Prostate gland (tissue), 2 donors: ENCODE measurements at places on chromosomes 16 and 17. TPM values are rescaled to one million over a fixed set of nuclear protein-coding genes. Genes with fewer than 3 reads are reported as not detected.

DNA sequence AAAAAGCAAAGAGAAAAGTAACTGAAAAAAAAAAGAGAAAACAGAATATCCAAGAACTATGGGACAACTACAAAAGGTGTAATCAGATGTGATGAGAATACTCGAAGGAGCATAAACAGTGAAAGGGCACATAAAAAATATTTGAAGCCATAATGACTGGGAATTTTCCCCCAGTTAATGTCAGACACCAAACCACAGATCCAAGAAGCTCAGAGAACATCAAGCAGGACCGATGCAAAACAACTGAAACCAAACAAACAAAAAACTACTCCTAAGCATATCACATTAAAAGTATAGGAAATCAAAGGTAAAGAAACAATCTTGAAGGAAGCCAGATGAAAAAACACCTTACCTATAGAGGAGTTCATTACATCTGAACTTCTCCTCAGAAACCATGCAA is 27.6 kb upstream of the IRX5 start:
- no peaks in the 10 kb centered on the region for H3K27me3 ChIP-seq
- H3K4me1 ChIP-seq = no peaks in the 10 kb centered on the region

DNA sequence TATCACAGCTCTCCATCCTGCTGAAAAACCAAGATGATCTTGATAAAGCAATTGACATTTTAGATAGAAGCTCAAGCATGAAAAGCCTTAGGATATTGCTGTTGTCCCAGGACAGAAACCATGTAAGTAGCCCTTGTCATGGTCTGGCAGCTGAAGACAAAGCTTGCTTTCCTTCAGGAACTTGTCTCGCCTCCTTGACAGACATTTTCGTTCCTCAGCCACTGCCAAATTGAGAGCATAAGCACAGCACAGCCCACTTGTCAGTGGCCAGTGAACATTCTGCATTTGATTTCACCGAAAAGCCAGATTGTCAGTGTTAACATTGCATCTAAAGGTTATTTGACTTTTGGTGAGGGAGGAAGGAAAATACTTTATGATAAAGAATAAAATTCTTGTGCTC is 35.6 kb downstream of the MAP3K3 start:
- no peaks in the 10 kb centered on the region for H3K36me3 ChIP-seq
- H3K27me3 ChIP-seq = no peaks in the 10 kb centered on the region
- no peak overlapping the region for H3K4me3 ChIP-seq
- H3K27ac ChIP-seq = no peak overlapping the region

GRCh38 chr16:30027588-30028437 is 3.3 kb downstream of the TLCD3B start:
- H3K36me3 ChIP-seq = no peaks in the 10 kb centered on the region
- no peak for DNase-seq
- peaks cover 13% of the 10 kb centered on the region for H3K27me3 ChIP-seq

DNA sequence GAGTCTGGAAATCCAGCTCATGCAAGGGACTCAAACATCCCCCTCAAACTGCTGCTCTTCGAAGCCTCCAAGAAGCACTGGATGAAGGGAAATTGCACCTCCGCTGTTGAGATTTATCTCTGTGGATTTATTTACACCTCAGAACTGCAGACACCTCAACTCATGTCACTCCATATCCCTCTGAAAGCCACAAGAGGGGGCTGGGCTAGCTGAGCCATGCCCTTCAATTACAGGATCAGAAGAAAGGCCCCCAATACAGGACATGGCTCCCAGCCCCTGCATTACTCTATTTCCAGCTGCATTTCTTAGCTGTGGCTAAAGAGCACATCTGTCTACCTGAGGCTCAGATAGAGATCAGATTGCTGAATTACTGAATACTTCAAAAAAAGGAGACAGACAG is 103.1 kb upstream of the DYNLRB2 start:
- no peak overlapping the region for H3K4me3 ChIP-seq
- no peaks in the 10 kb centered on the region for H3K36me3 ChIP-seq
- no peaks in the 10 kb centered on the region for H3K4me1 ChIP-seq

DNA sequence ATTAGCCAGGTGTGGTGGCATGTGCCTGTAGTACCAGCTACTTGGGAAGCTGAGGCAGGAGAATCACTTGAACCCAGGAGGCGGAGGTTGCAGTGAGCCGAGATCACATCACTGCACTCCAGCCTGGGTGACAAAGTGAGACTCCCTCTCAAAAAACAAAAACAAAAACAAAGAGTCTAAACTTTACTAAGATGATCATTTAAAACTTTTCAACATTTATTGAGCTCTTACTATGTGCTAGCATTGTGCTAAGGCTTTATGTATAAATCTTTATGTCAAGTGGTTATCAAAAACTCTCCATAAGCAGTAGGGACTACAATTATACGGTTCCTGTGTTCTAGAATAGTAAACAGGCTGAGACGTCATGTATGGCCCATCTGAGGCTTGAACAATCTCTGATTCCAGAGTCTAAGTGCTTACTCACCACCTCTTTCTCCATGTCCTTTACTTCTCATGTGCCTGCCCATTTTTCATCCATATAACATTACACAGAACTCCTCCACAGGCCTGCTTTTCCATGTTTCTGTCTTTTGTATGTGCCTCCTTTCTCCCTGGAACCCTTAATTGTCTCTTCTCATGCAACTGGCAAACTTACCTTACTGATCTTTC is 66.7 kb downstream of the NUP88 start:
- no peaks in the 10 kb centered on the region for H3K4me1 ChIP-seq
- H3K27ac ChIP-seq = no peak overlapping the region
- no peaks in the 10 kb centered on the region for H3K27me3 ChIP-seq
- no peaks in the 10 kb centered on the region for H3K36me3 ChIP-seq
- no peak for DNase-seq

- H3K36me3 ChIP-seq = no peaks in the 10 kb centered on the region
- DNase-seq = peak; percentile 70
- peaks cover 6% of the 10 kb centered on the region for H3K4me1 ChIP-seq
Observed at GRCh38 chr17:82551779-82552457, 32.4 kb downstream of the FOXK2 start.

GRCh38 chr16:31451681-31452351 is 7.5 kb upstream of the ARMC5 start:
- no peak overlapping the region for H3K4me3 ChIP-seq
- peaks cover 14% of the 10 kb centered on the region for H3K4me1 ChIP-seq
- peak; percentile 65 for DNase-seq
- H3K36me3 ChIP-seq = no peaks in the 10 kb centered on the region

DNA sequence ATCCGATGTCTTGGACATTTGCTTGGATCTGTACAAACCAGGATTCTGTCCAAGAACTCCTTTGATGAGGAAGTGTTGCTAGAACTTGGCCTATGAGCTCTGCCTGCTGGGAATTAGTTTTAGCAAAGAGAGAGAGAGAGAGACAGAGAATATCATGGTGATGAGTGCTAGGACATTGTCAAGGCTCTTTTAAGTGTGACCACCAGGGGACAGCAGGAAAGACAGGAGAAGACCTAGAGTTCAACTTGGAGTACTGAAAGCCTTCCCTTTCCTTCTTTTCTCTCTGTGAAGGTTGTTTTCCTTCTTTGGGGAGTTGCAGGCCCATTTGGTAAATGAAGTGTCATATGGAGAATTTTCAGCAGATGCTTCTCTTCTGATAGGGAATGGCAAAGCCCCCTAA is 389.2 kb upstream of the HSBP1 start:
- H3K27me3 ChIP-seq = no peaks in the 10 kb centered on the region
- H3K4me3 ChIP-seq = no peak overlapping the region
- H3K36me3 ChIP-seq = no peaks in the 10 kb centered on the region
- H3K27ac ChIP-seq = no peak overlapping the region
- no peaks in the 10 kb centered on the region for H3K4me1 ChIP-seq

GRCh38 chr16:4160658-4161430 is 44.6 kb upstream of the ADCY9 start:
- no peak overlapping the region for H3K4me3 ChIP-seq
- no peaks in the 10 kb centered on the region for H3K4me1 ChIP-seq
- H3K27me3 ChIP-seq = no peaks in the 10 kb centered on the region
- H3K27ac ChIP-seq = no peak overlapping the region
- DNase-seq = no peak
- no peaks in the 10 kb centered on the region for H3K36me3 ChIP-seq

The AIPL1 gene
- not detected for total RNA-seq

DNA sequence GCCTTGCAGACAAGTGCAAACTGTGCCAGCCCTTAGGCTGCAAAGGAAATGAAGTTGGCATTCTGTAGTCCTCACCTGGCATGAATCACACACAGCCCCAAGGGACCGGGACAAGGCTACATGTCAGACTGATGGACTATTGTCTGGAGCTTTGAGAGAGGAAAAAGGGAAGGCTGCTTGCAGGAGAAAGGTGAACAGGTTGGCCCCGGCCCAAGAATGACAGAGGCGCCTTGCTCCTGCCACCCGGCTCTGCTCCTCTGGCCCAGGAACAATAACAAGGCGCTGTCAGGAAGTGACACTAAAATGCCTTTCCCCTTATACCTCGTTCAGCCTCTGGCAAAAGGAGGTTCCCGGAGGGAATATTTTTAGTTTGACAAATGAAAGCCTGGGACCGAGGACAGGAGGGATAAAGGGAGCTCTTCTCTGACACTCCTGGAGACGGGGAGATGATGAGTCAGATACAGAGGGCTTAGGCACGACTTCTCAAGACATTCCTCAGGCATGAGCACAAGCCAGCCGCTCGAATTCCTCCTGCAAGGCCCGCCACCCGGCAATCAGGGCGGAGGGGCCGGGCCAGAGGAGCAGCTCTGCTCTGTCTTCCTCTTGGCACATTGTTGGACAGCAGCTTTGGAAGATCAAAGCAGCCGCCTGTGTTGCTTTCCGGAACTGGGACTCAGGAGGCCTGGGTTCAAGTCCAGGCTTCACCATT is 105.8 kb downstream of the NOG start:
- H3K4me3 ChIP-seq = no peak overlapping the region
- H3K27me3 ChIP-seq = peaks cover 2% of the 10 kb centered on the region
- no peaks in the 10 kb centered on the region for H3K36me3 ChIP-seq
- no peaks in the 10 kb centered on the region for H3K4me1 ChIP-seq
- peak; percentile 39 for DNase-seq

The CPHXL2 gene
- total RNA-seq = not detected

The VAT1L gene
- 4.4 TPM for total RNA-seq
